ENCODE measurements at places on chromosomes 11 and 22.

DNA sequence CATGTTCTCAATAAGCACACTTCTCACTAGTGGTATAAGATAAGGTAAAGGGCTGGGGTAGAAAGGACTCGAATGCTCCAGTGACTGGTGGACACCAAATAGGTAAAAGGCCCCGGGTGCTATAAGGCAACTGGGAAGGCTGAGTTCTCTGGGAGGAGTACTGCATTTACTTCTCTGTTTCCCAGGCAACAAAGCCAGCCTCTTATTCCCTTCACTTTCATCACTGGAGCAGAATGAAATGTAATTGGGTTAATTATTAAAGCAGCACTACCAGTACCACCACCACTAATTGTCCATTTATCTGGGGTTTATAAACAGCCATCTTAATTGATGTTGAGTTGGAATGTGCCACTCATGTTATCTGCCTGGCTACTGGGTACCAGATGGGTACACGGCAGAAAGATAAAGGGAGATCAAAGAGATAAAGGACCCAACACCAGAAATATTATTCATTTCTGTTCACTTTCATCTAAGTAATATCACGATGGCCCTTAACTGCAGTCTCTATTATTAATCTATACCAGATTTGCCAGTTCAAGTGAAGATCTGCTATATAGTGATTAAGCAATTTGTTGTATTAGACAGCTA, 94.4 kb upstream of the CHRM4 start:
- no peak for DNase-seq

- no peak for DNase-seq
Observed at GRCh38 chr11:58796333-58796732, 48.2 kb downstream of the GLYATL2 start.

GRCh38 chr11:12361682-12362081, 15.7 kb upstream of the PARVA start:
- DNase-seq: no peak

GRCh38 chr11:30172883-30173311, 57.9 kb upstream of the FSHB start:
- no peak for DNase-seq

GRCh38 chr11:92993004-92993403, 23.6 kb downstream of the MTNR1B start:
- no peak for DNase-seq

DNA sequence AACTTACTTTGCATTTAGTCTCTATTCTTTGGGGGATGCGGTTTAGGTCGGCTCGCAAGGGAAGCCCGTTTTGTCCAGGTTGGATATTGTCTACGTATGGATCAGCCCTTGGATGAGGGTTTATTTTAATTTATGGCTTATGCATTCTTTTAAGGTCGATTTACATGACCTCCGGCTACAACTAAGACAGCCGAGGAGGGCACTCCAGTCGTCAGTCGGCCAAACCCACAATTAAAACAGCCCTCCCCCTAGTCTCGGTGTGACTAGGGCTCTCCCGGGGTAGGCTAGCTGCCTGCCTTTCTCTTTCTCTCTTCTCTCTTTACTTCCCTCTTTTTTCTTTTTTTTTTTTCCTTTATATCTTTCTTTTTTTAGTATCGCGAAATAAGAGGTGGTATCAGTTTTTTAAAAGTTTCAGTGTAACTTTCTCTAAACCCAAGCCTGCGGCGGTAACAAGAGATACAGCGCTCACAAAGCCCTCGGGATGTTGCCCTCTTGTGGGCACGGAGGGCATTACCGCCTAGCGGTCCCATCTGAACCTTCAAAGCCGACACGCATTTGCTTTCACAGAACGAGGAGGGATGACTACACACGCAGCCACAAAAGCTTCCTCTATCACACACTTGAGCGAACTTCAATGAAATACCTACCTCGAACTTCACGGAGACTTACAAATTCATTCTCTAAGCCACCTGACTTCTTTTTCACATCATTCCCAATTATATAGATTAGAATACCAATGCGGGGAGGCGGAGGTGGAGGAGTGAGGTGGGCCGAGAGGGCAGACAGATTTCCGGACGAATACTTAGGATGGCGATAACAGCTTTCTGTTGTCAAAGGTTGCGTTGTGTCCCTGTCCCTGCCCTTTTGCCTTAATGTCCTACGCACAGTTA, 132.3 kb upstream of the C11orf58 start:
- peak; percentile 64 for DNase-seq

GRCh38 chr11:63919267-63920125, 2.5 kb upstream of the RCOR2 start:
- DNase-seq: no peak

DNA sequence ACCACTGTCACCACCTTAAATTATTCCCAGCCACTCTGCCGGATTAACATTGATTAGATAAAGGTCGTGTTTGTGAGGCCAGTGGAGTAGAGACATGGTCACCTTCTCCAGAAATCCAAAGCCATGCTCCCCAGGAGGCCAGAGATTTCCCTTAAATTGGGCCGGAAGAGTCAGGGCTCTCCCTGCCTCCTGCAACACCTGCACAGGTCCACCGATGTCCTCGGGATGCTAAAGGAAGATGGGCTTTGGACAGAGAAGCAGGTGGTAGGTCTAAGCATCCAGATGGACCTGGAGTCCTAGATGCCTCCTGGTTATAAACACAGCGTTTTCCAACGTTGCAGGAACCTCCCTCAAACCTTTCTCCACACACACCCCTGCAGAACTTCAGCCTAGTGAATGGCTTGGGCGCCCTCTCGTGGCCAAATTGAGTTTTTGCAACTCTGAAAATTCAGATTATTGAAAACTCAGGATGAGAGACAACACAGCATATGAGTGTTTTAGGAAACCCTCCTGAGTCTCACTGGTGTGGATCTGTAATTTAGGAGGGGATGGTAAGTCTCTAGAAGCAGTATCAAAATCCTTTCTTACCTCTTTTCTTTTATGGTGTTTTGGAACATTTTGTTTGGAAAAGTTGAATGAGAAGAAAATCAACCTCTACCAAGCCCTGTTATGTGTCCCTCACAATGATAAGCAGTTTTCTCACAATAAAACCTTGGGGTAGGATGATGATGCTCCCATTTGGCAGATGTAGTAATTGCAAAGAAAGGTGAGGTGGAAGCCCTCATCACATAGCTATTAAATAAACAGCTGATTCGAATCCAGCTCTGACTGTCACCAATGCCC, 109.6 kb downstream of the RRAS2 start:
- peak; percentile 58 for DNase-seq

DNA sequence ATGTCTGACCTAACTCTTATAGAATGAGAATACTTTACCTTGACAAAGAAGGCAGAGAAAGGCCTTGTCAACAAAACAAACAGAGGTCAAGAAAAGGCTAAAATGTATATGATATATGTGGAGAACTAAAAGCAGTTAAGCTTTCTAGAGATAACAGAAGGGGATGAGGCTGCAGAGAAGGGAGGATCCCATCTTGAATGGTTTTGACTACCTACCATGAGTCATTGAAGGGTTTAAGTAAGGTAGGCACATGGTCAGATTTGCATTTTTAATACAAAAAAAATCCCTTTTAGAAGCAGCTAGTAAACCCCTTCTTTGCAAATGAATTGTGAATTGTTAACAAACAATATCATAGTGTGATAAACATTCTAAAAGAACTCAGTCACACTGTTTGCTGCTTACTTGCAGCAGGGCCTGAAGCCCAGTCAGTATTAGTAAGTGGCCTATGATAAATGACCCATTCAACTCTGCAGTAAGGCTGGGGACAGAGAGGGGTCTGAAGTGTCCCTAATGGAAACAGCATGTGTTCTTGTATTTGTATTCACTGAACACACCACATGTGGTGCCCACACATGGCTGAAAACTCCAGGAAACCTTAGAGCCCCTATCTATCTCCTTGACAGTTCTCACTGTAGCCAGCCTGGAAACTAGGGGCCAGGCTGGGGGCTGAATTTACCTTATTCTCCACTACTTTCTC, 328.8 kb upstream of the PITPNB start:
- no peak for DNase-seq

DNA sequence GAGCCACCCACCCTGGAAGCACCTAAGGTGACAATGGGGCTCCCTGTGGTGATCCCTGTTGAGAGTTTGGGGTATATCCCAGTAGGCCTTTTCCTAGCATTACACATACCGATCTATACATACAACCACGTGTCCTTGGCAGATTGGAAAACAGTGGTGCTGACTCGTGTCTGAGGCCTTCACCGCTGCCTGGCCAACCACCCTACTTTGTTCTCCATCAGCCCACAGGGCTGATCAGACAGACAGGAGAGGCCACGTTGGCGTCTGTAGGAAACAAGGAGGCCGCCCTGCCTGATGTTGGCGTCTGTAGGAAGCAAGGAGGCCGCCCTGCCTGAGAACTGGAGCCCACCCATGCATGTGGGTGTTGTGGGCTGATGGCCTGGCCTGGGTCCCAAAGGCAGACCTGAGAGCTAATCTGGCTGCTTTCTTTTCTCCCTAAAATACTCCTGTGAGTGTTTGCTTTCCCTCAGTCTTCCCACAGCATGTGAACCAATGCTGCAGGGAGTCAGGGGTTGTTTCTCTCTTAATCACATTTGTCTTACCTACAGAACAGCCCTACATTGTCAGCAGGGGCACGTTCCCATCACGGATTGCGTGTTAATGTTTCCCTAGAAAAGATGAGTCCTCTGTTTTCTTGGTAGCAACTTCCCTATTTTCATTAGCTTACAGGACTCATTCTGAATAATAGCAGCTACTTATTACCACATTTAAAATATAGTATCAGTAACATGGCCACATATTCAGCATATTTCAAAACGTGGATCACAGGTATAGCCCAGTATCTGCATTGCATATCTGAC, 57.2 kb downstream of the SBF1 start:
- no peak for DNase-seq

DNA sequence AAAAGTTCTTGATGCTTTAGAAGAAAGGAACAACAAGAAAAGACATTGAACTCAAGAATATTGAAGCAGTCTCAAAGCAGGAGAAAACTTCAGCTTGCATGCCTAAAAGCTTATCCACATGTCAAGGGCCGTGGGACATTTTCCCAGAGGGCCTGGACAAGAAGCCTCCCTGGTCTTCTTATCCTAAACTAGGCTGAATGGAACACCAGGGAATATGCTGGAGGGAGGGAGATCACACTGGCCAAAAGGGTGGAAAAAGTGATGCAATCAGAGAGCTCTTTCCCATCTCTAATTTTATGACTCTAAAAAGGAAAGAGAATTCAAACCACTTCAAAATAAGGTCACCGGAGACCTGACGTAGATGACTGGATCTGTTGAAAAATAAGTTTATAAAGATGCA, 107.2 kb downstream of the MPPED2 start:
- no peak for DNase-seq

GRCh38 chr11:28521075-28521474, 412.9 kb downstream of the METTL15 start:
- DNase-seq: no peak

- no peak for DNase-seq
Observed at GRCh38 chr11:112652786-112653390, 308.3 kb upstream of the NCAM1 start.

DNA sequence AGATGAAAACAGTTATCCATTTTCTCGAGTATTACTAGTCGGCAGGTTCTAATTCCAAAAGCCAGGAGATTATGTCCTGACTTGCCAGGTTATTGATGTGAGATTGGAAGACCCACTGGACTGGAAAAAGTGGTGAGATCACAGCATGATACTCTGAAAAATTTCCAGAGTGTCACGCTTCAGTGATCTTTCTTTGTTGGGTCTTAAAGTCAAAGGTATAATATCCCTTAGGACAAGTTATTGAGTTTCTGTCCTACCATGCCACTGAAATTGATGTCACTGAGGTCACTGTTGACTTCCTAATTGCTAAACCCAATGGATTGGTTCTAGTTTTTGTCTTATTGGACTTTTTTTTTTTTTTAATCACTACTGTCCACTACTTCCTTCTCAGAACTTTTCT, 104.5 kb upstream of the GRAMD1B start:
- no peak for DNase-seq

- DNase-seq: no peak
Observed at GRCh38 chr11:46961041-46961440, 24.5 kb downstream of the CSTPP1 start.

- no peak for DNase-seq
Observed at GRCh38 chr11:123587559-123587958, 66.9 kb downstream of the SCN3B start.

GRCh38 chr11:95711945-95712221, 77.7 kb downstream of the FAM76B start:
- no peak for DNase-seq

DNA sequence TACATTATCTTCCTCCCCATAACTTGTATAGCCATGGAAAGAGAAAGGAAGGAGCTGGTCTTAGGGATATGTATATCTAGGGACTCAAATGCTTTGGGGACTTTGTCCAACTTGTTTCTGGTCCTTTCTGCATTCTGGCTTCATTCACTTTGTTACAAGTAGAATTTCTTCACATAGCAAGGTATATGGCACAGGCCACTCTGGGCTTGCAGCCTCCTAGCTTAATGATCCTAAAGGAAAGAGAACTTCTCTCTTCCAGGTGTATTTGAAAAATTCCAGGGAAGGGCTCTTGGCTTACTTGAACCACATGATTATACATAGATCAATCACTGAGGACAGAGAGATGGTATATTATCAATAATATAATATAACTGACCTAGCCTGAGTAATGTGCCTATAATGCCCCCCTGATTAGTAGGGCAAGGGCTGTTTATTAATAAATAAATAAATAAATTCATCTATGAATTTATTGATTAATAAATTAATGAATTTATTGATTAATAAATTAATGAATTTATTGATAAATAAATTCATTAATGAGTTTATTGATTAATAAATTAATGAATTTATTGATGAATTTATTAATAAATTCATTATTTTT, 48.2 kb upstream of the CEP295 start:
- no peak for DNase-seq

GRCh38 chr11:125286486-125286885, 121.9 kb downstream of the PKNOX2 start:
- DNase-seq: no peak

GRCh38 chr22:40547729-40548143, 88.8 kb downstream of the MRTFA start:
- DNase-seq: no peak

GRCh38 chr11:126437731-126438130, 82.2 kb downstream of the ST3GAL4 start:
- DNase-seq: no peak

- DNase-seq: no peak
Observed at GRCh38 chr11:82682003-82682751, 51.5 kb downstream of the FAM181B start.

DNA sequence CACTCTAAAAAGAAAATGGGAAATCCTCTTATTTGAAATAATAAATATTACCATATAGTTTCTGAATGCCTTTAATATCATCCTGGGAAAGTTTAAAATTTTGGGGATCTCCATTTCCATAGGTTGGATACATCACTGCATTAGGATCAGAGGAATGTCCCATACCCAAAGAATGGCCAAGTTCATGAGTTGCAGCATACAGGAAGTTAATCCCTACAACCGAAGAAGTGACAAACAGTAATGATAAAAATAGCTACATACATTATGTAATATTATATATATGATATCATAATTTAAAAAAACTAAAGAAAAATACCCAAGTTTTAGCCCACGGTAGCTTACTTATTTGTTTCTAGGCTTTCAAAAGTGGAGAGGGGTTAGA, 7.4 kb downstream of the MMP7 start:
- DNase-seq: no peak

GRCh38 chr22:50678651-50679521, 6.3 kb downstream of the SHANK3 start:
- DNase-seq: no peak
